A549 treated with dexamethasone at 1 μM for 4 hours (cell line): ENCODE measurements at places on chromosomes 3 and 15. TPM values are rescaled to one million over a fixed set of nuclear protein-coding genes. Genes with fewer than 3 reads are reported as not detected.

TRH gene
- total RNA-seq, result not detected in 5 replicates

ARL6IP5 gene
- total RNA-seq, result 76.7 to 98.6 TPM (median 80.9 TPM) in 5 replicates

SYNPR gene
- total RNA-seq, result not detected in 5 replicates

KBTBD13 gene
- total RNA-seq, result not detected in 5 replicates

LARP6 gene
- 48.5 to 76.8 TPM (median 71.1 TPM) in 5 replicates for total RNA-seq

TRPM1 gene
- total RNA-seq, result not detected in 5 replicates

OR5K2 gene
- not detected in 5 replicates for total RNA-seq

GATA2 gene
- total RNA-seq, result 3.9 to 5.7 TPM (median 4.6 TPM) in 5 replicates

GOLGA8K gene
- total RNA-seq, result 0.34 to 1.2 TPM (median 0.62 TPM) in 5 replicates

GNAT1 gene
- total RNA-seq, result 0.03 to 0.48 TPM (median 0.21 TPM) in 4 of 5 replicates, not detected in the other

FBXL2 gene
- total RNA-seq, result 6.2 to 10.2 TPM (median 7.4 TPM) in 5 replicates

C3orf20 gene
- 0.02 to 0.06 TPM in 2 of 5 replicates, not detected in the others for total RNA-seq

CRYGS gene
- total RNA-seq, result 0.41 to 0.96 TPM (median 0.71 TPM) in 5 replicates

ZNF80 gene
- 0.04 TPM in 1 of 5 replicates, not detected in the others for total RNA-seq

SLC7A14 gene
- not detected in 5 replicates for total RNA-seq

TGM5 gene
- not detected in 5 replicates for total RNA-seq

CD96 gene
- not detected in 5 replicates for total RNA-seq

ZPLD1 gene
- not detected in 5 replicates for total RNA-seq

FHIT gene
- total RNA-seq, result 0.41 to 3.3 TPM (median 0.60 TPM) in 5 replicates

LRRC57 gene
- 9.7 to 13.3 TPM (median 12.1 TPM) in 5 replicates for total RNA-seq

CKMT1A gene
- total RNA-seq, result 2.4 to 3.3 TPM (median 2.8 TPM) in 5 replicates

SERINC4 gene
- total RNA-seq, result 0.06 to 0.15 TPM (median 0.09 TPM) in 5 replicates

ZNF619 gene
- total RNA-seq, result 2.0 to 2.4 TPM (median 2.3 TPM) in 5 replicates

PLD1 gene
- total RNA-seq, result 6.5 to 8.1 TPM (median 7.9 TPM) in 5 replicates

CPLX3 gene
- 0.05 to 0.06 TPM in 2 of 5 replicates, not detected in the others for total RNA-seq

PLA2G4E gene
- 0.01 TPM in 1 of 5 replicates, not detected in the others for total RNA-seq

GPR156 gene
- total RNA-seq, result 0.25 to 0.59 TPM (median 0.38 TPM) in 5 replicates

HYAL1 gene
- 0.40 to 0.69 TPM (median 0.57 TPM) in 5 replicates for total RNA-seq

VPS33B gene
- total RNA-seq, result 12.6 to 18.0 TPM (median 14.5 TPM) in 5 replicates

POTEB gene
- not detected in 5 replicates for total RNA-seq

DNASE1L3 gene
- 0.10 to 0.15 TPM (median 0.11 TPM) in 4 of 5 replicates, not detected in the other for total RNA-seq

RBPMS2 gene
- total RNA-seq, result 6.7 to 9.6 TPM (median 8.4 TPM) in 5 replicates

LIPH gene
- 4.7 to 6.1 TPM (median 5.1 TPM) in 5 replicates for total RNA-seq

NR2E3 gene
- 0.09 to 0.41 TPM (median 0.23 TPM) in 5 replicates for total RNA-seq

TJP1 gene
- total RNA-seq, result 72.3 to 107 TPM (median 96.3 TPM) in 5 replicates

RPL39L gene
- total RNA-seq, result 44.5 to 56.6 TPM (median 47.3 TPM) in 5 replicates

RYR3 gene
- 0.05 to 0.12 TPM (median 0.07 TPM) in 4 of 5 replicates, not detected in the other for total RNA-seq

VGLL3 gene
- 6.3 to 18.2 TPM (median 13.5 TPM) in 5 replicates for total RNA-seq

TUBGCP4 gene
- 4.1 to 7.0 TPM (median 5.5 TPM) in 5 replicates for total RNA-seq

COX17 gene
- total RNA-seq, result 98.1 to 134 TPM (median 98.9 TPM) in 5 replicates

TMEM41A gene
- 19.6 to 21.1 TPM (median 20.4 TPM) in 5 replicates for total RNA-seq

KY gene
- total RNA-seq, result 0.06 to 0.13 TPM (median 0.09 TPM) in 5 replicates

CACNA2D3 gene
- total RNA-seq, result 0.15 to 0.43 TPM (median 0.23 TPM) in 5 replicates

AGBL1 gene
- not detected in 5 replicates for total RNA-seq

DNAH1 gene
- 0.71 to 1.3 TPM (median 0.95 TPM) in 5 replicates for total RNA-seq

GRAMD1C gene
- 0.52 to 1.8 TPM (median 0.72 TPM) in 5 replicates for total RNA-seq

SCN11A gene
- not detected in 5 replicates for total RNA-seq

ZNF660 gene
- total RNA-seq, result not detected in 5 replicates

ERC2 gene
- 0.14 to 0.36 TPM in 2 of 5 replicates, not detected in the others for total RNA-seq

STOML1 gene
- total RNA-seq, result 9.2 to 11.3 TPM (median 10.8 TPM) in 5 replicates

REC114 gene
- total RNA-seq, result not detected in 5 replicates

TOPAZ1 gene
- not detected in 5 replicates for total RNA-seq

ZNF770 gene
- total RNA-seq, result 13.5 to 20.7 TPM (median 18.0 TPM) in 5 replicates

CCDC12 gene
- 59.8 to 121 TPM (median 66.0 TPM) in 5 replicates for total RNA-seq

SPINK8 gene
- not detected in 5 replicates for total RNA-seq

FSTL1 gene
- total RNA-seq, result 44.5 to 74.3 TPM (median 60.0 TPM) in 5 replicates

ATP13A4 gene
- not detected in 5 replicates for total RNA-seq

TLR9 gene
- 0.02 to 0.12 TPM (median 0.07 TPM) in 3 of 5 replicates, not detected in the others for total RNA-seq
